ENCODE measurements at places on chromosomes 4 and X. TPM values are rescaled to one million over a fixed set of nuclear protein-coding genes. Genes with fewer than 3 reads are reported as not detected.

DNA sequence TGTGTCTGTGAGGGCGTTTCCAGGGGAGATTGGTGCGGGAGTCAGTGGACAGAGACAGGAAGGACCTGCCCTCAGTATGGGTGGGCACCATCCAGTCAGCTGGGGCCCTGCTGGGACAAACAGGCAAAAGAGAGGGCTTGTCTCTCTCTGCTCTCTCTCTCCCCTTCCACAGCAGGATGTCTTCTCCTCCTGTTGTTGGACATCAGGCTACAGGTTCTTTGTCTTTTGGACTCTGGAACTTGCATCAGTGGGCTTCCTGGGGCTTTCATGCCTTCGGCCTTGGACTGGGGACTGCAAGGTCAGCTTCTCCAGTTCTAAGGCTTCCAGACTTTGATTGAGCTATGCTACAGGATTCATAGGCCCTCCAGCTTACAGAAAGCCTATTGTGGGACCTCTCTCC is 59.6 kb downstream of the ADGRA3 start:
- H3K27ac ChIP-seq = no peak overlapping the region
- H3K27me3 ChIP-seq = no peaks in the 10 kb centered on the region
- peaks cover 5% of the 10 kb centered on the region for H3K36me3 ChIP-seq
- no peak overlapping the region for H3K4me3 ChIP-seq

- H3K27ac ChIP-seq = no peak overlapping the region
- no peaks in the 10 kb centered on the region for H3K27me3 ChIP-seq
- no peak for DNase-seq
- no peak overlapping the region for H3K4me3 ChIP-seq
Measured at GRCh38 chrX:51459125-51459524, 37.3 kb downstream of the NUDT11 start.

GRCh38 chr4:181991369-181992108 is 251.7 kb upstream of the TENM3 start:
- no peak overlapping the region for H3K4me3 ChIP-seq
- H3K36me3 ChIP-seq = peaks cover 3% of the 10 kb centered on the region
- no peaks in the 10 kb centered on the region for H3K27me3 ChIP-seq
- H3K27ac ChIP-seq = no peak overlapping the region
- DNase-seq = no peak

DNA sequence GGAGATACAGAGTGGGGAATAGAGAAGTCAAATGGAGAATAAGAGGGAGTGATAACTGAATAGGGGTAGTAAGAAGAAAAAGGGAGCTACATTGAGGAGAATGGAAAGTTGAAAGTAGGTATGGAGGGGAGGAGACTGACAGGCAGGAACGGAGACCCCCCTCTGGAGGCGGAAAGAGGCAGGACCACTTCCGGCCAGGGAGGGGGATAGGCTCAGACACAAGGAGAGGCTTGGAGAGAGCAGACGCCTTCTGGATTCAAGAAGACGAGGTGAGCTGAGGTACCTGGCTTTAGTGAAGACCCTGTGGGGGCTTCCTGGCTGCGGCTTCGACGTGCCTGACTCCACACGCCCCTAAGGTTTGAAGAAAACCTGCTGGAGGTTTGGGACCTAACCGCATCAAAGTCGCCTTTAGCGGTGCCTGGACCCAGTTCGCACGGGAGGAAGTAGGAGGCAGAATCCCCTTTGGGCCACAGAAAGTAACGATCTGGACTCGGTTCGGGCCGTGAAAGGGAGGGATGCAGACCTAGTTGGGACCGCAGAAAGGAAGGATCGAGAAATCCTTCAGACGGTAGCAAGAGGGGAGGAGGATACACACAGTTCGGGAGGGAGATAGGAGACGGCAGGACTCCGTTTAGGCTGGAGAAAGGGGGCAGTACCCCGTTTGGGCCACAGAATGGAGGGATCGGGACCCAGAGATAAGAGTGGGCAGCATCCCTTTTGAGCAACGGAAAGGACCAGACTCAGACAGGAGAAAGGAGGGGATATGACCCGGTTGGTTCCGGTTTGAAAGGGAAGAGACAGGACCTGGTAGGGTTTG is at the start of gene TRO:
TRO (plus strand) TSS at position 215 of the 817 bp plus-strand sequence. CDS start 1,423 bp downstream, outside the sequence.
- no peak for DNase-seq
- peaks cover 2% of the 10 kb centered on the region for H3K4me1 ChIP-seq
- H3K27me3 ChIP-seq = peaks cover 2% of the 10 kb centered on the region
- H3K36me3 ChIP-seq = peaks cover 6% of the 10 kb centered on the region
- peak within 1 kb of the TSS; percentile 87 for H3K27ac ChIP-seq
- H3K4me3 ChIP-seq = peak within 1 kb of the TSS; percentile 89

DNA sequence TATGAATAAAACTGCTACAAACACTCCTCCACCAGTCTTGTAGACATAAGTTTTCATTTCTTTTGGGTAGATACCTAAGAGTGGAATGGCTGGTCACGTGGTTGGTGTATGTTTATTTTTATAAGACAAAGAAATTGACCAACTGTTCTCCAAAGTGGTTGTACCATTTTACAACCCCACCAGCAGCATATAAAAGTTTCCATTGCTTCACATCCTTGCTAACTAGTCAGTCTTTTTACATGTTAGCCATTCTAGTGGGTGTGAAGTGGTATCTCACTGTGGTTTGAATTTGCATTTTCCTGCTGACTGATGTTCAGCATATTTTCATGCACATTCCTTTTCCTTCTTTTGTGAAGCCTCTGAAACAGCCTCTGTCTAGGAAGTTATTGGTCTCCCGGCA is 76.2 kb upstream of the ADGRG2 start:
- H3K4me3 ChIP-seq = no peak overlapping the region
- no peak overlapping the region for H3K27ac ChIP-seq
- DNase-seq = no peak
- H3K27me3 ChIP-seq = peaks cover 8% of the 10 kb centered on the region

DNA sequence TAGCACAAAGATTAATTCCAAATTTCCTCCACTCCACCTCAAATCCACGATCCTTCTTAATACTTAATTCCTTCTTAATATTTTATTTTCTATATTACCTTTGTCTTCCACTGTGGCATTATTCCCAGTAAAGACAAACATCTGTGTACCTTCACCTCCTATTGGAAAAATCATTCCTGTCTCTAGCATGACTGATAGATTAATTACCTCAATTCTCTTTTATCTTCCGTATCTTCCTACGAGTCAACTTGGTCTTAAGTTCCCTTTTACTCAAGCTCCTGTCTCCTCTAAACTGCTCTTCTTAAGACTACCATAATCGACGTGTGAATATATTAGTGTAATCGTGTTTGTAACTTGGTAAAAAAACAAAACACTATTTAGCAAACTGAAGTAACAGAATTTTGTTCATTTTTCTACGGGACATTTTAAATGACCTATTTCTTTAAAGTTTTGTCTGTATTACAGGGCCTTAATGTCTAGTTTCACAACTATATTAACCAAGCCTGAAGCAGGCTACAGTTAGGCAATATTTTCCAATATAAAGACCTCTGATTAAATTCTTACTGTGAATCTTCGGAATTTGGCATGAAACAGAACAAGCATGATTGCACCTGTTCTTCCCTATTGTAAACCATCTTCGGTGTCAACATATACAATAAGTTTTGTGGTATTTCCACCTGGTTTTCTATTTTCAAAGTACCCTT is 1.1 kb upstream of the USP38 start:
- DNase-seq = no peak
- peak overlapping the region; percentile 96 for H3K27ac ChIP-seq
- H3K27me3 ChIP-seq = no peaks in the 10 kb centered on the region
- peaks cover 27% of the 10 kb centered on the region for H3K4me1 ChIP-seq
- peaks cover 4% of the 10 kb centered on the region for H3K36me3 ChIP-seq
- peak overlapping the region; percentile 84 for H3K4me3 ChIP-seq

DNA sequence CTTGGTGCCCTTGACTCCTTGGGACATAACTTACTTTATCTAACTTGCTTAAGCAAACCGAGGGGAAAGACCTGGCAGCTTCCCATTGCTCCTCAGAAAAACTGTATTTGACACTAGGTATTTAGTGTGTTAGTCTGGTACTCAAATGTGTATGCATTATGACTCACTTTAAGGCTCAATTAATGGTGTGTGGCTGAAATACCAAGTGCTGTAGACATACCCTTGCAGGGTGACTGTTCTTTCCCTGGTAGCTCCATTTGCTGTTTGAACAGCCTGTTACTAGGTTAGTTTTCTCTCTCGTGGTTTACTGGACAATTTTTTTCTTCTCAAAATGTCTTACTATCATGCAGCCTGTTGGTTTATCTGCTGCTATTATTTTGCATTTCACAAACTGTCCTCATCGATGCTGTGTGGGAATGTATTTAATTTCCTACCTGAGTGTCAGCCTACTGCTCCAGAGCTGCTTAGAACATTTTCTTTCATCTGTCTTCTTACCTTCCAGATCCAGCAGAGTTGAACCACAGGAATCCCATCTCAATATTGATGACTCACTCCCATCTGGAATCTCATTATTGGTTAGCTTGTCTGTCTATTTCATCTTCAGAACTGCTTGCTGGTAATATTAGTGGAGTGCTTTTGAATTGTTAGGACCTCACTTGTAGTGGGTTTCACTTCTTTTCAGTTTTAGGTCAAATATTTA is 158.0 kb upstream of the FAT1 start:
- H3K4me1 ChIP-seq = peaks cover 32% of the 10 kb centered on the region
- H3K27ac ChIP-seq = no peak overlapping the region
- H3K27me3 ChIP-seq = no peaks in the 10 kb centered on the region
- H3K36me3 ChIP-seq = peaks cover 10% of the 10 kb centered on the region
- no peak overlapping the region for H3K4me3 ChIP-seq

DNA sequence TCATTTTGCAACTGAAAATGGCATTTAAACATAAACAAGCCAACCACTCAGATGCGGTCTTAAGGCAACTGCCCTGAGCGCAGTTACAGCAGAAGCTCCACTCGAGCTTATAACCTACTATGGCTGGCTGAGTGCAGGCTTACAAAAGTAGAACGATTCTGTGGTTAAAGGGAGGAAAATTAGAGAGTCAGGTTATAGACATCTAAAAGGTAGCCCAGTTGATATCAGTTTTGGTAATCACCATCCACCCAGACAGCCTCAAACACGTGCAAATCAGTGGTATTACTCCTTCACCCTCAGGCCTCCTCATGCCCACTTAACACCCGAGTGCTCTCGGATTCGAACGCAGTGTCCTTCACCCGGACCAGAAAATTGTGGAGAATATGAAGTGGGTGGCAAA is 3.1 kb downstream of the LEF1 start:
- no peak for DNase-seq
- H3K4me3 ChIP-seq = no peak overlapping the region
- peaks cover 28% of the 10 kb centered on the region for H3K4me1 ChIP-seq
- H3K27me3 ChIP-seq = peaks cover 65% of the 10 kb centered on the region

DNA sequence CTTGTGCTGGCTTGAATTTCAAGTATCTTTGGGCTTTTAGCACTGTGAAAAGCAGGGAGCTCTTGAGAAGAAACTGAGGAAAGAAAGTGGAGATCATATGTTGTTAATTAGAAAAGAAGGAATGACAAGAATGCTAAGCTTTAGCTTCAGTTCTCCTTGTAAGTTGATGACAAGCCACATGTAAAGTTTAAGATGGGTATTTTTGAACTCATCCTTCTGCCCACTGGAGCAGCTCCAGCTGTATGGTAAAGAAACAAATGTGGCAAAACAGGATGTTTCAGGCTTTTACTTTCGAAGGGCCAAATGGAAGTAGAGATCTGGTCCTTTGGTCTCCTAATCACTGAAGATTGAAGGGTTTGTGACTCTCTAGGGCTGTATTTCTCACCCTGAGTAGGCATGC is 137.8 kb downstream of the GUCY2F start:
- H3K27ac ChIP-seq = no peak overlapping the region
- H3K4me1 ChIP-seq = peaks cover 52% of the 10 kb centered on the region
- H3K36me3 ChIP-seq = no peaks in the 10 kb centered on the region
- DNase-seq = no peak

DNA sequence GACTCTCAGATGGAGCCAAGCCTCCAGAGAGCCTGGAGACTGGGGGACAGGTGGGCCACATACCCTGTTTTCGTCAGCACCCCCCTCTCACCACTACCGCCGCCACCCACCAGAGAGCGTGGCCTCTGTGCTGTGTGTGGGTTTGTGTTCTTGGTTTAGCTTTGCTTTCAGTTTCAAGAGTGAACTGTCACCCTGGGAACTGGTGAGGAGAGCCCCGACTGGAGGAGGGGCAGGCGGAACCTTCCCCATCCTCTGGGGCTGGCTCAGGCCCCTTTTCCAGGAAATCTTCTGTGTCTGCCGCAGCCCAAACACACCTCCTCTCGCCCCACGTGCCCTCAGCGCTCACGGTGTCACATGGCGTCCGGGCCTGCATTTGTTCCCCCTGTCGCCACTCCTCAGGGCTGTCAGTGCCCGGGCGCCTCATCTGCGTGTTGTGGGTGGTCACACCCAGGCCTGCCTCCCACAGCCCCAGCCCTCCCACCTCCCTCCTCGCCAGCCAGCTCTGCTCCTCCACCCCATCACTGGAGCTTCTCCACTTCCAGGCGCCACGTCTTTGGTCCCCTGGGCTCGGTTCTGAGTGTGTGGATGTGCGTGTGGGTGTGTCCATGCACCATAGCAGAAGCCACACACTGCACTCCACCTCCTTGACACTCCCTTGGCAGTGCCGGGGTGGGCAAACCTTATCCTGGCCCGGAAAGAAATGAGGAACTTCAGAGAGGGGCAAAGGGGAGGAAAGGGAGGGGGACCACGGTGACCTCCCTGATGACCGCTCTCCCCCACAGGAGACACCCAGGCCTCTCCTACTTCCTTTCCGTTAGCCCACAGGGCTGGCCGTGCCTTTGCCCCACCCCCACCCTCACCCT is 27.8 kb downstream of the ELF4 start:
- no peaks in the 10 kb centered on the region for H3K36me3 ChIP-seq
- peak overlapping the region; percentile 65 for H3K27ac ChIP-seq
- H3K27me3 ChIP-seq = no peaks in the 10 kb centered on the region
- DNase-seq = no peak
- no peak overlapping the region for H3K4me3 ChIP-seq

DNA sequence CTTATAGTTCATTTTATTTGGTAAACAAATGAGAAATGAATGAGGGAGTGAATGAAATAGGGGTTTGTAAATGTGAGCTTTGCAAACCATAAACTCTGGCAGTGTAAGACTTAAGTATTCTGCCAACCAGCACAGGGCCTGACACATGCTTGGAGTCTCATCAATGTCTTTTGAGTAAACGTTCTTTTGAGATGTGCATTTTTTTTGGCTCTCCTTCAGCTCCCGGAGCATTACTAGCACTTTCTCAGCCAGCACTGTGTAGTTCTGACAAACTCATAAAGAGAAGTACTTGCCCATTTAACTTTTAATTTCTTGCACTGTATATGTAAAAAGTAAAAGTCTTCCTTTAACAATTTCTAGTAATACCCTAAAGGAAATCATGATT is 245.3 kb downstream of the HS3ST1 start:
- no peak overlapping the region for H3K27ac ChIP-seq
- H3K4me3 ChIP-seq = no peak overlapping the region
- no peaks in the 10 kb centered on the region for H3K36me3 ChIP-seq
- DNase-seq = no peak

DNA sequence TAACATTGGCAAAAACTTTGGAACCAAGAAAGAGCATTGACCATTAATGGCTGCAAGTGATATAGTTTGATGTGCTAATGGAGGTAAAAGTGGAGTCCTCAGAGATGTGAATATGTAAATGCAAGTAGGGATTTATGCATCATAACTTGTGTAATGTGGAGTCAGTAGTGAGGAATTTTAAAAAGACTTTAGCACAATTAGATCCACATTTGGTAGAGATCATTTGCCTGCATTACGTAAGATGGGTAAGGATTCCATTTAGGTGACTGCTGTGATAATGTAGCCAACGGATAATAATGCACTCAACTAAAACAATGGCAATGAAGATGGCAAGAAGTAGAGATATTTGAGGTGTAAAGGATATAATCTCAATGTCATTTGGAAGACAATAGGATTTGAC is 1128.4 kb downstream of the ADGRL3 start:
- H3K4me1 ChIP-seq = no peaks in the 10 kb centered on the region
- no peaks in the 10 kb centered on the region for H3K36me3 ChIP-seq
- H3K4me3 ChIP-seq = no peak overlapping the region

Gene CENPI
- 5.5 TPM for total RNA-seq

Gene SULT1E1
- total RNA-seq = 5.1 TPM

Gene CXCL1
- 132 TPM for total RNA-seq

Gene KLB
- not detected for total RNA-seq

Gene SYTL4
- 23.2 TPM for total RNA-seq

Gene FDCSP
- not detected for total RNA-seq

Gene SPRY1
- total RNA-seq = 51.7 TPM

Data from osteocyte (in vitro differentiated cells).